ENCODE measurements at places on chromosomes 7 and 10.

DNA sequence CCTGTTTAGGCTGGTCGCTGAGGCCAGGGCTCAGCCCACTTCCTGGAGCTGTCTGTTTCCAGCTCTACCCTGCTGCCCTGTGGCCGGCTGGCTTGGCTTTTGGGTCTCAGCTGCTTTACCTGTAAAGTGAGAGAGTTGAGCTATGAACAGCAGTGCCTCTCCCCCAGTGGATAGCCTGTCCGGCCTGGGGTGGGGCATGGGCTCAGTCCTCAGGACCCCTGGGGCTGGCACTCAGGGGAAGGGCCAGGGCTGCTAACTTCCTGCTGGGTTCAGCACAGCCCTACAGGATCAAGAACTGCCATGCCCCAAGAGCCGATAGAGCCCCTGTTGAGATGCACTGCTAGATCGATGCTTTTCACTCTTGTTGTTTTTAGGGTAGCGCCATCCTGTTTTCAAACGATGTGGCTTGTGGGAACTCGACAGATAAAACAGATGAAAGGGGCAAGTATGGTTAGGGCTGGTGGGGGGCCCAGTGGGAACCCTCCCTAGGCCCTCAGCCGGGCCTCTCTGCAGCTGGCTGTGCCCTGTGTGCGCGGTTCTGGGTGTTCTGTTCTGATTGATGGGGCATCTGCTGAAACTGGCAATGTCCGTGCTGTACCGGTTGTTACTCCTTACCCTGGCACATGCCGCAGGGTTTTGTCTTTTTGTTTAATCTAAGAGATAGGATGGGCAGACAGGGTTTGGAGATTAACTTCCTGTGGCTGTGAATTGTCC lies 10.0 kb upstream of the SFRP5 start:
- no peak for DNase-seq

- DNase-seq: no peak
Observed at GRCh38 chr7:147571436-147572185, 1019.0 kb upstream of the C7orf33 start.

- DNase-seq: no peak
Observed at GRCh38 chr7:157439149-157439548, 102.3 kb downstream of the DNAJB6 start.

DNA sequence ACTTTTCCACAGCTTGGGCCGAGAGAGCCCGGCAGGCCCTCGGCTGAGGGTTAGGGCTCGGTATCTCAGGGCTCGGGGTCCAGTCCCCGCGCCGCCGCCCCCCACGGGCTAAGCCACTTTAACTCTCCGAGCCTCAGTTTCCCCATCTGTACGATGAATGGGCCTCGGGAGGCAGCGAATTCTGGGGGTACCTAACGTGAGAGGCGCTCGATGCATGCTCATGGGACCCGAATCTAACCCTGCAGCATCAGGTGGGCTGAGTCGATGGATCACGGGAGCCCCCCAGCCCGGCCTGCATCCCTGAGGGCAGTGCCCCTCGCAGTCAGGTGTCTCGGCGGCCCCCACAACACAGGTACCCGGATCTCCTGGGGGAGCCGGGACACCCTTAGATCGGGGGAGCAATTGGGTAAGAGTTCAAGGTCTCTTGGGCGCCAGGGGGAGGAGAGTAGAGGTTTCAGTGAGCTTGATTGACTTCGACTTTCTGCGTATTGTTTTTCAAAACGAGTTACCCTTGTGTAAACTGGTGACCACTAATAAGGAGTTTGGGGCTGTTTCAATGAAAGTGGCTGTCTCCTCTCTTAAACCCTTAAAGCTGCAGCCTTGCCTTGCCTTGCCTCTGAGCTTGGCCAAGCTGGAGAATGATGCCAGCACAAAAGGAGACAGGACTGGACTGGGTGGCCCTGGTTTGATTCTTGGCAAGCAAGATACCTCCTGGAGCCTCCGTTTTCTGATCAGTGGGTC lies 631 bp downstream of the POR start:
- DNase-seq: no peak

DNA sequence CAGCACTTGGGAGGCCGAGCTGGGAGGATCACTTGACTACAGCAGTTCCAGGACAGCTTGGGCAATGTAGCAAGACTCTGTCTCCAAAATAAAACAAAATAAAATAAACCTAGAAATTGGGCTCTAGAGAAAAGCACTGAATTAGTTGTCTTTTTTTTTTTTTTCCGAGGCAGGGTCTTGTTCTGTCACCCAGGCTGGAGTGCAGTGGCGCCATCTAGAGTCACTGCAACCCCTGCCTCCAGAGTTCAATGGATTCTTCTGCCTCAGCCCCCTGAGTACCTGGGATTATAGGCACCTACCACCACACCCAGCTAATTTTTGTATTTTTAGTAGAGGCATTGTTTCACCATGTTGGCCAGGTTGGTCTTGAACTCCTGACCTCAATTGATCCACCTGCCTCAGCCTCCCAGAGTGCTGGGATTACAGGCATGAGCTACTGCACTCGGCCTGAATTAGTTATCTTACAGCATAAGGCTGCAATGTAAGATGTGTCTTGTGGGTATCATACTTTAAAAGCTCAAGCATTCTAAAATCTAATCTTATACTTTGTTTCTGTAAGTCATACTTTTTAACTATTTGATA lies 12.8 kb downstream of the MEIG1 start:
- no peak for DNase-seq

- DNase-seq: no peak
Observed at GRCh38 chr7:94001396-94001795, 2.8 kb downstream of the BET1 start.

- no peak for DNase-seq
Observed at GRCh38 chr10:49083261-49083660, 32.1 kb downstream of the VSTM4 start.

DNA sequence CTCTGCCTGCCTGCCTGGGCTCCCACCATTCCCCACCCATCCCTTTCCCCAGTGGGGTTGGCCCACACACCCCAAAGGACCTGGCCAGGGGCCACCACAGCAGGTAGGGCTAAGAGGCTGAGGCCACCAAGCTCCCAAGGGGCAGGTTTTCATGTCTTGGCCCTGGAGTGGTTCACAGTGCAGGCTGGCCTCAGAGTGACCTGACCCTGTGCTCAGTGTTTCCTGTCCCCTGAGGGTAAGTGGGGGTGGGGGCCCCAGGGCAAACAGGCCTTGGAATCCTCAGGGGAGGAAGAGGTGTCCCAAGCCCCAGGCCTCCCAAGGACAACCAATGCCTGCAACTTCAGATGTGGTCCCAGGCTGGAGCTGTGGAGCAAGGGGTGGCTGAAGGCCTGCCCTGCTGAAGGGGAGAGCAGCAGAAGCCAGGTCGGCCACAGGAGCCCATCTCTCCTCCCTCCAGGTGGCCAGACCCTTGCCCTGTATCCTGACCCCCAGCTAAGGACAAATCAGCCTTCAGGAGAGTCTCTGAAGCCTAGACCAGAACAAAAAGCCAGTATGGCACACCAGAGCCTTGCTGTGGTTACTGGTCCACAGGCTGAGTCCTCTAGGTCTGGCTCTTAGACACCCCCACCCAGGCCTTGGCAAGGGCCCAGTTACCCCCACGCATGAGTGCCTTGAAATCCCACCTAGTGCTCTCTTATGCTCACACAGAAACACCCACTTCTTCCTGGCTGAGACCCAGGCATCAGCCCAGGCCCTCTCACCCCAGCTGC lies 27.6 kb downstream of the POLL start:
- no peak for DNase-seq

GRCh38 chr7:139726485-139726869 lies 51.3 kb downstream of the HIPK2 start:
- DNase-seq: no peak

DNA sequence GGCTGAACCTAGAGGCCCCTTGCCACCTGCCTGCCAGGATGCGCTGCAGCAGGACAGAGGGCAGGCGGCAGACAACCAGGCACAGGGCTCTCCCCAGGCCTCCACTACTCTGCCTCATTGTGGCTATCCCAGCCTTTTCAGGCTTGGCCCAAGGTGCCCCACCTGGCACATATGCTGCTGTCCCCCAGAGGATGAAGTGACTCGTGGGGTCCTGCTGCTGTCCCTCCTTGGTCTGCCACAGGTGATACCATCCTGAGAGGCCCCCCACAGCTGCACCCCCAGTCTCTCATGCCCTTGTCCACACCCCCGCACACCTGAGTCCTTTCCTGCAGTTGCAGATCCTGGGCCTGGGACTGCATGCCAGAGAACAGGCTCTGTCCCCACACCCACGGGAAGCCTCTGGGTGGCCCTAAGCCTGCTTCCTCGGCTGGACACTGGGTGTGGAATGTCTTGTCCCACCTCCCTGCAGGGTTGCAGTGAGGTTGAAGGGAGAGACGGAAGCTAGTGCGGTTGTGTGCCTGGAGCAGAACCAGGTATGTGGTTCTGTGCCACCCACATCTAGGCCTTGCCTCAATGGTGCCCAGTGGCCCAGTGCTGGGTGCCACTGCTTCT lies 55.3 kb downstream of the RASGEF1A start:
- DNase-seq: no peak

- no peak for DNase-seq
Observed at GRCh38 chr7:40077849-40078248, 56.6 kb downstream of the MPLKIP start.

- DNase-seq: no peak
Observed at GRCh38 chr10:88478256-88478655, 104.9 kb downstream of the RNLS start.

- no peak for DNase-seq
Observed at GRCh38 chr7:51995596-51996179, 679.1 kb upstream of the COBL start.

DNA sequence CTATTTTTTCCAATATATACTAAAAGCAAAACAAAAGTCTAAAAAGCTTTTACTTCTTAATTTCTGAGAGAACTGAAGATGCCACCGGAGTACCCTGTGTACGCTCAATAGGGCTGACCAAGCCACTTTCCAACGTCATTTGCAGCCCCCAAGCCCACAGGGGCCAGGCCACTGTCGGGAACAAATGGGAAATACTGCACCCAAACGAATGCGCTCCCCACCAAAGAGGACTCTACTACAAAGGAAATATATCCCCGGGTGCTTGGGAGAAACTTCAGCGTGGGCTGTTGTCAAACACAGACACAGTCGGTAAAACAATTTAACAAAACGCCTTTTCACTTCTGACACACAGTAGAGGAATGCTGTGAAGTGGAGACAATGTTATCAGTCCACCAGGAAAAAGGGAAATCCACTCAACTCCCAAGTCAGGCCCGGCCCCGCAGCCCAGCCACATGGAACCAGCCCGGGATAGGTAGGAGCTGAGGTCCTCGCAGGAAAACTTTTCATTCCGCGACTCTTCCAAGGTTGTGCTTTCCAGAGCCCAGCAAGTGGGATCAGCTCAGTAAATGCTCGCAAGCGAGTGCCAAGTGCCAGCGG lies 1.4 kb downstream of the PARD3 start:
- DNase-seq: no peak

DNA sequence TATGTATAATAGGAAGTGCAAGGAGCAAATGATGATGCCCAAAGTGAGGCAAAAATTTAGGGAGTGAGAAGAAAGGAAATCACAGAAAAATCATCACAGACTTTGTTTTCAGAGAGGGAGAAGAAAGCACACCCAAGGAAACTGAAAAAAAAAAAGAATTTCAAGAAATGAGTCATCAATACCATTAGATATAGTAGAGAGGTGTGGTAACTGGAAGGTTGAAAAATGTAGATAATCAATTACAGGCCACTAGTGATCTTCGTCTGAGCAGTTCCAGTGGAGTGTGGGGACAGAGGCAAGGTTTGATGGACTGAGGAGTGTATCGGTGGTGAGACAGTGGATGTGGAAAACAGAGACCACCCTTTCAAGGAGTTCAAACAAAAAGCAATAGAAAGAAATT lies 31.7 kb downstream of the ASB4 start:
- no peak for DNase-seq

GRCh38 chr10:8051109-8051821 lies 3.2 kb upstream of the GATA3 start:
- DNase-seq: no peak

GRCh38 chr7:77407906-77408305 lies 8.2 kb downstream of the GSAP start:
- DNase-seq: no peak

GRCh38 chr10:73857446-73857845 lies 16.9 kb downstream of the CAMK2G start:
- peak; percentile 24 for DNase-seq

GRCh38 chr7:27073076-27073475 lies 22.7 kb downstream of the HOXA1 start:
- no peak for DNase-seq

DNA sequence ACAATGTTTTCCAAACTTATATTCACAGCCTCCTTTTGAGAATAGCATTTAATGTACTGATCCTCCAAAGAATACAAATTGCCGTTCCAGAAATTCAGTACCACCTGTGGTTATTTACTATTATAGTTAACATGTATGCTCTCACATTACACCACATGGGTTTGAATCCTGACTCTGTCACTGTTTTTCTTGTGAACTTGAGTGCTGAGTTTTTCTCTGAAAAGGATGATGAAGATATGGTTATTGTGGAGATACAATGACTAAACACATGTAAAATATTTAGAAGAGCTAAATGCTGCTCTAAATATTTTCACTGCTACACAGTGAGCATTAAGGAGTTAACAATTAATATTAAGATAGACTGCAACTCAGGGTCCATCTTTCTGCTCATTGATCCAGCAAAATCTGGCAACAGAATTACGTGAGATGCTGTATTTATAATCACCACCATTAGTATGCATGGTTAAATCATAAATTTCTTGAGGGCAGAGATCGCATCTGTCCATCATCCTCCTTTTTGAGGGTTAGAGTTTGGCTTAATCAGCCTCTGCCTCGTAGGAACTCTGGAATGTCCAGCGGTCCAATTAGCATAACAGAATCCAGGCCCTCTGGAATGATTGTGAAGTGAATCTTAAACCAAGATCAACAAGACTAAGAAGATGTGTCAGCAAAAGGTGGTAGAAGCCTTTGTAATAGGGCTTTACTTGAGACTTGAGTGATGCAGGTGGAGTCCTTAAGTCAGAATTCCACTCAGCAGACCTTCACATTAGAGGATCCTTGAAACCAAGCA lies 152.8 kb downstream of the MACC1 start:
- DNase-seq: no peak

- DNase-seq: no peak
Observed at GRCh38 chr7:118153551-118154177, 30.3 kb upstream of the LSM8 start.

DNA sequence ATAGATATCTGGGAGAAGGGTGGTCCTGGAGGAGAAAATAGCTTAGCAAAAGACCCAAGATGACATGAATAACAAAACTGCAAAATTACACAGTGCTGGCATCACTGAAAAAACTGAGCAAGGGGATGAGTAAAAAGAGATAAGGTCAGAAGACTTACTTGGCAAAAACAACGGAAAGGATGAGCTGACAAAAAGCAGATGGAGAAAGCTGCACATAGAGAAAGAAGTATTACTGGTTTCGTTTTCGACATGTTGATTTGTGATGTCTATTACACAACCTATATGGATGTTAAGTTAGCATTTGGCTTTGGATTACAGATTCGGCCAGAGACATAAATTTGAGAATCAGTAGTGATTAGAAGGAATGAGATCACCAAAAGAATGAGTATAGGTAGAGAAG lies 132.1 kb downstream of the MACC1 start:
- no peak for DNase-seq

All from fibroblast of skin of left biceps (primary cell).